Left lung (tissue), 14 donors: ENCODE measurements at places on chromosomes 3 and 15.

GRCh38 chr15:67822537-67823313 lies 2.6 kb upstream of the SKOR1 start:
- DNase-seq = no peak

DNA sequence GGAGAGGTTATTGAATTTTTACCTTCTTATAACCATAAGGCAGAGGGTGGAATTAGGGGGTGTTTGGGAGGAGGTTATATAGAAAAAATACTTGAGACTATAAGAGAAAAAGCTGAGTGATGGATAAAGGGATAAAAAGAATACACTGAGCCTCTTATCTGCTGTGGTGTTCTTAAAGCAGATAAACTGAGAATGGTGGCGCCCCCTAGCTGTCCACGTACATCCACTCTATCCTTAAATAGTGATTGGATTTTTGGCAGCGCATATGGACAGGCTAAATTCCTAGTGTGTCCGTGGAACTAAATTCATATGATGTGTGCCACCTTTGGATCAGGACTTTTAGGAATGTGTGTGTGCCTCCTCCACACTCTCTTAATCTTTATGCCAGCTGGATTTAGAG lies 121.1 kb downstream of the OXSM start:
- DNase-seq = no peak

- DNase-seq = no peak
These were observed 98.1 kb downstream of the SEMA5B start for GRCh38 chr3:122929188-122930062.

DNA sequence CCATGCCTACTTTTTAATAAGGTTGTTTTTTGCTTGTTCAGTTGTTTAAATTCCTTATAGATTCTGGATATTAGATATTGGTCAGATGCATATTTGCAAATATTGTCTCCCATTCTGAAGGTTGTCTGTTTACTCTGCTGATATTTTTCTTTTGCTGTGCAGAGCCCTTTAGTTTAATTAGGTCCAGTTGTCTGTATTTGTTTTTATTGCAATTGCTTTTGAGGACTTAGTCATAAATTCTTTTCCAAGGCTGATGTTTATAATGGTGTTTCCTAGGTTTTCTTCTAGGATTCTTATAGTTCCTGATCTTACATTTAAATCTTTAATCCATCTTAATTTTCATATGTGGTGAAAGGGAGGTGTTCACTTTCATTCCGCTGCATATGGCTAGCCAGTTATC lies 77.4 kb downstream of the PTPRG start:
- DNase-seq = no peak

GRCh38 chr3:57755368-57755675 lies 787 bp upstream of the SLMAP start:
- peak; percentile 14 for DNase-seq

DNA sequence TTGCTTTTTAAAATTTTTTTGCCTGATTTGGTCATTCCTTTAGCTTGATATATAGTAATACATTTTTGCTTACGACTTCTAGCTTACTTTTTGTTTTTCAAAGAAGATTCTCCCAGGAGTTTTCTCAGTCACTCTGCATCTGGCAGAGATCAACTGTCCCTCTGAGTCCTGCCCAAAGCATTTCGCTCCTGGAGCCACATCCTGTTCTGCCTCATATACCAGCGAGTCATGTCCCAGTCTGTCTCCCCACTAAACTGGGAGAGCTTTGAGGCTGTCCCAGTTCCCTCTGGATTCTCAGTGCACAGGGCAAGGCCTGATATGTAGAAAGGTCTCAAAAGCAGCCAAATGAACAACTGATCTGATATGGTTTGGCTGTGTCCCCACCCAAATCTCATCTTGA lies 326.3 kb downstream of the ARRDC4 start:
- no peak for DNase-seq

DNA sequence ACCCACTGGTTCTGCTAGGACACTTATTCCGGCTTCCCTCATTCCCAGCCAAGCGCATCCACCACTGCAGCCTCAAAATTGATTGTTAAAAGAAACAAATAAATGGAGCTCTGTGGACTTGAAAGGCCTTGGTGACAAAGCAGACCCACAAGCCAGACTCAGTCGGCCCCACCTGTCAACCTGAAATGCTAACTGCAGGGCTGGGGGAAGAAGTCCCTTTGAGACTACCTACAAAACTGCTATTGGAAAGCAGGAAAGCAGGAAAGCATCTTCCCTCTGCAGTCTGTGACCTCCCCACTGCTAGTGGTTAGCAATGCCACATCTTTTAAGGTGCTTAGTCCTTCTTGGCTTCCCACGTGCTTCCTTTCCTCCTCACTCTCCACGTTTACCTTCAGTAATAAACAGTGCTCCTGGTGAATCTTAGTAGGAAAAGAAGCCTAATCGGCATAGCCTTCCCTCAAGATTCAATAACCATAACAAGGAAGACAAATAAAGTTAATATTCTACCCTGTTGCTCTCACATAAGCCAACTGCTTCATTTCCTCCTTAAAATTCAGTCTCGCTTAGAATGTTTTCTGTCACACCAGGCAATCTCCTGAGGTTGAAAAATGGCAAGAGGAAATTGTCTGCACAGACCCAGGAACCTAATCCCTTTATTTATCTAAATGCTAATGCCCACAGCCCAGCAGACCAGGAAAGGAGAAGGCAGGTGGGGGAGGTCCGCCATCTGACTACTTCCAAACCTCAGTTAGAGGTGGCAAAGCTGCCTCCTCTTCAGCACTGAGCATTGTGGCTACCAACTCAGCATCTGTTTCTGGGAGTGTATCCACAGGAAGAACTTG lies 296.2 kb downstream of the NEK10 start:
- DNase-seq = no peak

GRCh38 chr15:44710236-44711095 lies 657 bp downstream of the PATL2 start:
- DNase-seq = no peak

- DNase-seq = no peak
These were observed 34.7 kb downstream of the KLHL25 start for GRCh38 chr15:85760049-85760448.
